KBM-7 (cell line): ENCODE measurements at places on chromosomes 7 and 10.

DNA sequence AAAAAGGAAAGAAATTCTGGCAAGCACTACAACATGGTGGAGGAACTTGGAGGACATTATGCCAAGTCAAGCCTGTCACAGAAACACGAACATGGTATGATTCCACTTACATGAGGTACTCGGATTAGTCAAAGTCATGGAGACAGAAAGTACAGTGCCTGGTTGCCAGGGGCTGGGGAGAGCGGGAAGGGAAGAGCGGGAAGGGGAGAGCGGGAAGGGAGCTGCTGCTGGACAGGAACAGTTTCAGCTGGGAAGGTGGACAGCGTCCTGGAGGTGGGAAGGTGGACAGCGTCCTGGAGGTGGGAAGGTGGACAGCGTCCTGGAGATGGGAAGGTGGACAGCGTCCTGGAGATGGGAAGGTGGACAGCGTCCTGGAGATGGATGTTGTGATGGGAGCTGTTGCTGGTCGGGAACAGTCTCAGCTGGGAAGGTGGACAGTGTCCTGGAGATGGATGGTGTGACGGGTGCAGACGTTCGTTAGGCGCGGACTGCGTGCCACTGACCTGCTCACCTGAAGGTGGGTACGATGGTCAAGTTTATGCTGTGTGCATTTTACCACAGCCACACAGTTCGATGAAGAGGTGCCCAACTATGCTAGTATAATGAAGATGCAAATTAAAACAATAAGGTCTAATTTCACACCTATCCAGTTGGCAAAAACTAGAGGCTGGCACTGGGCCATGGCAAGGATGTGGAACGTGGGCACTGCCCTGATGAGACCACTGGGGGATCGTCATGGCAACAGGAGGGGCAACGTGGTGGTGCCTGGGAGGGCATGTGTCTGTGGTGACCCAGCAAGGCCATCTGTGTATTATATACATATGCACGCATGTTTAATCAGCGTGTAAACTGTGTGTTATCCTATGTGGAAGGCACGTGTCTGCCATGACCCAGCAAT, 103.8 kb downstream of the NKX6-2 start:
- DNase-seq: no peak

- no peak for DNase-seq
Measured at GRCh38 chr10:96082748-96083147, 39.4 kb downstream of the CCNJ start.

DNA sequence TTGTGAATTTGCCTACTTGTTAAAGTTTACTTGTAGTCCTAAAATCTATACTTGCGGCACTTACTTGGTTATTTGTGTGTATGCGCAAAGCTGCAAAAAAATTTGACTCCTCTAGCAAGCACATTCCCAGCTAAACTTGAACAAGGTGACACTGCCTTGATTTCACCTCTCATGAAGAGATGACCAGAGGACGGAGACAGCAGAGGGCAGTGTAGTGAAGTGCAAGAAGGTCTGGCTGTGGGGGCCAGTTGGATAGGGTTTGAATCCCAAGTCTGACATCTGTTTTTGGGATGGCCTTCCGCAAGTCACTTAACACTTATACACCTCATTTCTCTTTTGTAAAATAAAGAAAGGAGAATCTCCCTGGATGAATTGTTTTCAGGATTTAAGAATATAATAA, 15.7 kb downstream of the SLK start:
- DNase-seq: no peak

DNA sequence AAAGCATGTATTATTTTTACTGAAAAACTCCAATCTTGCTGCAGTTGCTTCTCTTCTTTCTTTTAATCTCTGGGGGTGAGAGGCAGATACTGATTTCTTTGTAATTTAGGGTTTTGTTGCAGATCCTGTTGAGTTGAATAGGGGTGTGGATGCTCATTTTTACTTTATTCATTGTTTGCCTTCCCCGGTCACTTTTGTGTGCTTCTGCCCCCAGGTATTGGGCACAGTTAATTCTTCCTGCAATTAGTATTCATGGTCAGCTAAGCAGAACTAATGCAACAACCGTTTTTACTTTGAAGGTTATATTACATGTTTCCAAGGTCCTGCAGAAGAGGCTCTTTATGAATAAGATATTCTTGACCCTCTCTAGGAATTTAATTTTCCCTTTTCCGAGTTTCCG, 96.4 kb downstream of the BUB3 start:
- no peak for DNase-seq

- DNase-seq: no peak
Measured at GRCh38 chr10:125802739-125803138, 20.3 kb downstream of the UROS start.

DNA sequence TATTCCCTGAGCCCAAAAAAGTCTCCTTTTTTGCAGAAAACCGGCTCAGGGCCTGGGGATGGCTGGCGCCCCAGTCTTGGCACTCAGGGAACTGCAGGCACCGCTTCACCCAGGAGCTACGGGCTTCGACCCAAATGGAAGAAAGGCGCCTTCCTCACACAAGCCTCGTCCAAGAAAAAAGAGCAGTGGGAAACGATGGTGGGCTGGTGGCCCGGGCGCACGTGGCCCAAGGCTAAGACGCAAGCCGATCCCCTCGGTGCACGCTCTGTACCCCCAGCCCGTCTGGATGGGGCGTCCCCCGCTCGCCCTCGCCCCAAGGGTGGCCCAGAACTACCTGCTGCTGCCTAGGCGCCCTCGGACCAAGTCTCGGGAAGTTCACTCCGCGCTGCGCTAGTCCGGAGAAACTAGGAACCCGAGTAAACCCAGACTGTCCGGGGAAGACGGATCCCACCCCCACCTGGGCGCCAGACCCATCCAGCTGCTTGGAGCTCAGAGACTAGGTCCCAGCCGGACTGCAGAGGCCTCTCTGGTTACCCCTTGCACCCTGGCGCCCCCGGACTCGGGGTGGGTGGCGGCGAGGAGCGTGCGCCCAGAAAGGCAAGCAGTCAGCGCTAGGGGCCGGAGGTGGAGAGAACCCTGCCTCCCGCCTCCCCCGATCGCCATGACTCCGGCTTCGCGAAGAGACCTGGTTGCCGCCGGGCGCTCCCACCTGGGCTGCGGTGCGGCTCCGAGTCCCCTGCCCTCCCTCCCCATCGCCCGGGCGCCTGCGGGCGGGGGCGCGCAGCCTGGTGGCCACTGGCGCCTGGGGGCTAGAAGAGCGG, 76.4 kb downstream of the CALN1 start:
- DNase-seq: no peak

GRCh38 chr10:22325272-22326144, 4.6 kb downstream of the BMI1 start:
- peak; percentile 71 for DNase-seq

DNA sequence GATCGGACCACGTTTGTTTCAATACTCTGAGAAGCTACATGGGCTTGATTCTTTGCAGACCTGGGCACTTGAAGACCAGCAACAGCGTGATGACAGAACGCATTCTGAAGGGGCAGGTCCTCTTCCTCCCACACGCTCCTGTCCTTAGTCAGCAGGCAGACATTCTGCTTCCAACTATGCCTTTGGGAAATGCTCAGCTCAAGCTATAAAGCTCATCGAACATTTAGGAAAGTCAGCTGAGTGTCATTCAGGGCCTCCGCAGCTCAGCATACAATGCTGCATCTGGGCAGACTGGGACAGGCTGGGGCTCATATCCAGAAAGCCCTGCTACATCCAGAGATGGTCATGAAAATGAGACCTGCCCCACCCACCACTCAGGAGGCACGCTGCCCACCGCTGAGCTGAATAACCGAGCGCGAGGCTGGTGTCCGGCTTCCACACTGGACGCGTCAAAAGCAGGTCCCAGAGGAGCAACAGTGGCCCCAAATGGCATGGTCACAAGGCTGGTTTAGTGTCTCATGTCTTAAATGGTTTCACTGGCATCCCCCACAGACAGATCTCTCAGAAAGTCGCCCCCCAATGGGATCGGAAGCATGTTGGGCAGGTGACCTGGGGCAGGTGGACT, 274.0 kb downstream of the DNAJB6 start:
- no peak for DNase-seq

GRCh38 chr10:3131098-3131497, 41.5 kb downstream of the PITRM1 start:
- DNase-seq: no peak

GRCh38 chr10:6271663-6272062, 68.9 kb downstream of the PFKFB3 start:
- no peak for DNase-seq

DNA sequence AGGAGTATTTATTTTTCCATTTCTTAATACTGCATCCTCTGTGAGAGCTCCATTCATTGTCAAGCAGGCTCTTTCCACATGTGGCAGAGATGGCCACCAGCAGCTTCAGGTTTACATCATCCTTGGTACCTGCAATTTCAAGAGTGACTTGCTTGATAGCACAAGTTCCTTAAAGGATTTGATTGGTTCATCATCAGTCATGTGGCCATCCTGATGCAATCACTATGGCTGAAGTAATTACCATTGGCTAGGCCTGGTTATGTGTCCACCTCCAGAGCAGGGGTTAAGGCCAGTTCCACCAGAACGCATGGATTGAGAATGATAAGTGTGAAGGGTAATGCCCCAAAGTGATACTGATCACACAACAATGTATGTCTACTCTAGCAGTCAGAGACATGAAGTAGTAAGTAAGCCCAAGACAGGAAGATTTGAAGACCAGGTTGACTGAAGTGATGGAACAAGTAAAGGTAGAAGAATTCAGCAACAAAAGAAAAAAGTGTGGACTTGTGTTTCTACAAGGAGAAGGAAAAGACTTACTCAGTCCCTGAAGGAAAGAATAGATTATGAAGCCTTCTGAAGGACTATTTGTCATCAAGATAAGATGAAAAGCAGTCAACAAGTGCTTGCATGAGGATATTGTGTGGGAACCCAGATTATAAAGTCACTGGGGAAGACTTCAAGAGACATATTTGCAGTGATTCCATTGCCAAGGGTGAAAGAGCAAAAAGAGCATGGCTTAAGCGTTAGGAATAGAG, 26.4 kb upstream of the PRKAR2B start:
- DNase-seq: no peak

DNA sequence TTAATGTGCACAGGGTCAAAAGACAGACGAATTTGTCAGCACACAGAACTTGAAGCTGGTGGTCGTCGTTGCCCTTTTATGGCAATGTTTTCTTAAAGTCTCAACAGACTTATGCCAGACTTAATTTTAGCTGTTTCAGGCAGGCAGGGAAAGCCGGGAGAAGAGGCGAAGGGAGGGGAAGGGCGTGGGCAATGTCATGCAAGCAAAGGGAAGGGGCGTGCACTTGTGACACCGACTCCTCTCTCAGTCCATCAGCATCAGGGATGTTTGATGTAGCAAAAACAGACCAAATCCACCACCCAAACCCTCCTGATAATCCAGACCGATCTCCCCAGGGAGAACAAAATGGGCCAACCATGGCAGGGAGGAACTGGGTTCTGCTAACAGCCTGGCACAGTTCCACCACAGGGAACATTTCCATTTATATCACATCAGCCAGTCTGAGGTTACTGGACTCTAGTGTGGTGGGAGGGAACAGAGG, 118.1 kb upstream of the RHEB start:
- no peak for DNase-seq

DNA sequence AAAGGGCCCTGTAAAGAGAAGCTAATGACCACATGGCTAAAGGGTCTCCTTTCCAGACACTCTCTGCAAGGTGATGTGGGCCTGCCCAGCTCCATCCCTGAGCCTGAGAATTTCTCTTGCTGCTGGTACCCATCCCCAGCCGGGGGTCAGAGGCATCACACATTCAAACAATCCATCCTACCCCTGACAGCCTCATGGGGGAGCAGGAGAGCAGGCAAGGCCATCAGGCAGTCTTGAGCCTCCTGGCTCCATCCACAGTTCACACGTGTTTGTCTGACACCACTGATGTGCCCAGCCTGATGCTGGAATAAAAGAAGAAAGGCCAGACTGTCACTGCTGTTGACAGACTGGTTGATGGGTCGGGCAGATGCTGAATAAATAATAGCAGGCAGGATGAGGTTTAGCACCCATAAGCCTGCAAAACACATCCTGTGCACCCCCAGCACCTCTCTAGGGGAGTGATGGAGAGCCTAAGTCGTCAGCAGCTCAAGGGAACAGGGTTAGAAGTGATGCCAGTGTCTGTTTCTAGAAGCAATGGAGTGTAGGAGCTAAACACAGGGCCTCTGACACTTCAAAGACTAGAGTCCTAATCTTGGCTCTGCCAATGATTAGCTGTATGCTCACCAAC, 43.5 kb downstream of the TLL2 start:
- peak; percentile 24 for DNase-seq

DNA sequence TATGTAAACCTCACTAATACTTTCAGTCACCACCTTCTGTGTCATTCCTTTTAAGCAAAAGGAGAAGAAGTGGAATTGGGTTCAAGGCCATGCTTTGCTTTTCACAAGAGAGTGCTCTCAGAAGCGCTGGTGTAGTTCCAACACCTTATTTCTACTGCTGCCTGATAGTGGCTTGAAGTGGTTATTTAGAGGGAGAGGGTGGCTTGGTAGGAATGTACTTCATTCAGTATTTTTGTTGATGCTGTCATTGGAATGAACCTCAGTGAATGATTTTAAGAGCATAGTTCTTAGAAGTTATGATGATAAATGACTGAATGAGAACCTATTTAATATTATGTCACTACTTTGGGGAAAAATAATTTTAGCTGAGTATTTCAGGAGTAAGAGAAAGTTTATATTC, 396.7 kb downstream of the EXOC4 start:
- no peak for DNase-seq
